T-helper 2 cell treated with Interferon-gamma antibody and Interleukin-4, amounts not matched to agents 5 μg/mL and 100 μg/mL, for 36 hours (primary cell): ENCODE measurements at places on chromosomes 3 and 15.
A peak's percentile ranks its signal among the peaks of the same experiment; 100 is the strongest.

GRCh38 chr3:58357402-58357801 is 24.7 kb downstream of the PXK start:
- H3K36me3 ChIP-seq = peaks cover 11% of the 10 kb centered on the region
- DNase-seq = no peak
- no peaks in the 10 kb centered on the region for H3K27me3 ChIP-seq
- H3K27ac ChIP-seq = peak overlapping the region; percentile 91

- peaks cover 64% of the 10 kb centered on the region for H3K27me3 ChIP-seq
- no peak overlapping the region for H3K27ac ChIP-seq
- H3K4me1 ChIP-seq = peaks cover 29% of the 10 kb centered on the region
- peak overlapping the region; percentile 52 for H3K4me3 ChIP-seq
- H3K36me3 ChIP-seq = no peaks in the 10 kb centered on the region
Observed at GRCh38 chr15:70447928-70448698, 315.2 kb downstream of the UACA start.

DNA sequence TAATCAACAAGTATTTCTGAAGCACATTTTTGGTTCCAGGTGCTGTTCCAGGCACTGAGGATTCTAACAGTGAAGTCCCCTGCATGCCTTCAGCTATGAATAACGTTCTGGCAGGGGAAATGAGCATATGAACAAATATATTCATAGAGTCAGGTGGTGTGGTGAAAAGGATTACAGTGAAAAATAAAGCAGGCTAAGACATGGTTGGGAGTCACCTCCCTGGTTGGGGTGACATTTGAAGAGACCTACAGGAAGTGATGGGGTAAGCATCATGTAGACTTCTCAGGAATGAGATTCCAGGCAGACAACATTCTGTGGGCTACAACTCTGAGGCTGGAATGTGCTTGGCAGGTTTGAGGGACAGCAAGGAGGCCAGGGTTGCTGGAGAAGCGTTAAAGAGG is 15.0 kb downstream of the FRMD4B start:
- no peak overlapping the region for H3K4me3 ChIP-seq
- DNase-seq = no peak
- H3K27ac ChIP-seq = no peak overlapping the region
- H3K4me1 ChIP-seq = peaks cover 18% of the 10 kb centered on the region
- no peaks in the 10 kb centered on the region for H3K36me3 ChIP-seq
- H3K27me3 ChIP-seq = peaks cover 6% of the 10 kb centered on the region

DNA sequence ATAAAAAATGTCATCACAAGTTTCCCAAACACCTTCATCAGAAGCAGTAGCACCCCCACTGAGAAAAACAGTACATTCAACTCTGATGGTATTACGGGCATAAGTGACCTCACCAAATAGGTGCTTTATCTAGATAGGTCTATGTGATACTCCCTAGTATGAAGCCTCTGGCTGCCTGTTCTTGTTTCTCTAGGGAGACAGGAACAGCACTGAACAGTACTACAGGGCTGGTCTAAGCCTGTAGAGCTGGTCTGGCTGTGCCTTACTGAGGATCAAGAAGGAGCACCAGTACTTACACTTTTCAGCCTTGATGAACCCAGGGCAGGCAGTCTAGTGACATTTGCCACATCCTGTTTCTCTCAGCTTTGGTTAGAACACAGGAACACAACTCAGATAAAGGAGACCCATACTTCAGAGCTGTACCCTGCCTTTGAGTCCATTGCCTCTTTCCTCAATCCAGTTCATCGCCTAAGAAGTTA is 35.9 kb downstream of the OXNAD1 start:
- H3K4me3 ChIP-seq = peak overlapping the region; percentile 92
- no peaks in the 10 kb centered on the region for H3K27me3 ChIP-seq
- peak overlapping the region; percentile 92 for H3K27ac ChIP-seq
- H3K36me3 ChIP-seq = peaks cover 86% of the 10 kb centered on the region
- peak; percentile 51 for DNase-seq
- peaks cover 81% of the 10 kb centered on the region for H3K4me1 ChIP-seq

DNA sequence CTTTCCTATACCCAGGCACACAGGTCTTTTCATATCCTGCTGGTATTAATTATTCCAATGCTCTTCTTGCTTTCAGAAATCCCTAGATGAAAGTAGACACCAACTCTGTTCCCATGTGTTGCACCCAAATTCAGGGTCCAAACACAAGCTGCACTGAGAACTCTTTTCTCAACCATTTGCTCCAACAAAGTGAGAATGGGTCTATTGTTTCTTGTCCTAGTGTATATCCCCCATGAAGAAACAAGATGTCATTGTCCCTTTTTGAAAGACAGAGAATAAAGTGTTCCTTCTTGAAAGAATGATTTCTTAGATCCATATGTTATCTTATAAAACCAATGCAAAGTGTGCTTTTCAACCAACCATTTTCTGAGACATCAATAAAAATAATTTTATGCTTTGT is 353.7 kb downstream of the CNTN6 start:
- H3K27me3 ChIP-seq = no peaks in the 10 kb centered on the region
- no peak overlapping the region for H3K4me3 ChIP-seq
- no peak overlapping the region for H3K27ac ChIP-seq
- no peak for DNase-seq

DNA sequence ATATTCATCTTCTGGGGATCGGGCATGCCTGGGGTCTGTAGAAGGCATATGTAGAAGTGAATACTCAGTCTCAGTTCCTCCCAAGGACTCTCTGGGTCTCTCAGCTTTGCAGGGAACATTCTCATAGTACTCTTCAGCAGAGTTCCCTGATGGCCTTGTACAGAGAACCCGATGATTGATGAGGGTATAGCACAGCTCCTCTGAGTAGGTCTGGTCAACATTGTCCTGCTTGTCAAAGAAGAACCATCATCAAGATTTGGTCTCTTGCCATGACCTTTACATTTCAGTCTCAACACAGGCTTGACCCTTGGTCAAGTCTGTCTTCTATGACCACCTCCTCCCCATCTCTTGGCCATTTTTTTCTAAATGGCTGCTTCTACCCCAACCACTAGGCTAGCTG is 9.5 kb downstream of the GCSAM start:
- H3K4me1 ChIP-seq = peaks cover 52% of the 10 kb centered on the region
- H3K4me3 ChIP-seq = no peak overlapping the region
- no peaks in the 10 kb centered on the region for H3K27me3 ChIP-seq
- peaks cover 37% of the 10 kb centered on the region for H3K36me3 ChIP-seq

DNA sequence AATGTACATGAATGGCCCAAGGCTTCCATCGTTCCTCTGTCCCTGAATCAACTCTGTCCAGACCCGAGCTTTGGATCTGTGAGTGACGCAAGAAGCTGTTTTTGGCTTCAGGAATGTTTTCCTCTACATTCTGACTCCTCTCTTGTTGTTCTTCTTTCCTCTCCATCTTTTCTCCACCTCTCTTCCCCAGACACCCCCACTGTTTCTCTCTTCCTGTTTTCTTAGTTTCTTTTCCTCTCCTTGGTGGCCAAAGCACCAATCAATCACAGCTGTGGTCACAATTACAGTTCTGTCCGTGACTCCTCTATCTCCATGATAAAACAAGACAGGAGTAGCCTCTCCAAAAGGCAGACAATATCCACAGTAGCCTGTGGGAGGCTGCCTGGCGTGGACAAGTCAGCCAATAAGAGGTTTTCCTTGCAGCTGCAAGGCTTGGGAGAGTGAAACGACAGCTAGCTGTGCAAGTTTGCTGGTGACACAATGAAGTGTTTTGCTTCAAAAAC is 4.9 kb upstream of the TMEM212 start:
- no peak overlapping the region for H3K27ac ChIP-seq
- H3K27me3 ChIP-seq = peaks cover 39% of the 10 kb centered on the region
- no peaks in the 10 kb centered on the region for H3K36me3 ChIP-seq
- DNase-seq = no peak
- H3K4me3 ChIP-seq = no peak overlapping the region

- H3K27ac ChIP-seq = no peak overlapping the region
- no peak for DNase-seq
- H3K36me3 ChIP-seq = peaks cover 75% of the 10 kb centered on the region
- H3K4me3 ChIP-seq = no peak overlapping the region
- peaks cover 37% of the 10 kb centered on the region for H3K4me1 ChIP-seq
Observed at GRCh38 chr3:105758451-105758850, 110.4 kb downstream of the CBLB start.

GRCh38 chr15:75731248-75732151 is 18.9 kb upstream of the CSPG4 start:
- no peak overlapping the region for H3K27ac ChIP-seq
- H3K4me1 ChIP-seq = peaks cover 6% of the 10 kb centered on the region
- no peak for DNase-seq
- H3K4me3 ChIP-seq = no peak overlapping the region

DNA sequence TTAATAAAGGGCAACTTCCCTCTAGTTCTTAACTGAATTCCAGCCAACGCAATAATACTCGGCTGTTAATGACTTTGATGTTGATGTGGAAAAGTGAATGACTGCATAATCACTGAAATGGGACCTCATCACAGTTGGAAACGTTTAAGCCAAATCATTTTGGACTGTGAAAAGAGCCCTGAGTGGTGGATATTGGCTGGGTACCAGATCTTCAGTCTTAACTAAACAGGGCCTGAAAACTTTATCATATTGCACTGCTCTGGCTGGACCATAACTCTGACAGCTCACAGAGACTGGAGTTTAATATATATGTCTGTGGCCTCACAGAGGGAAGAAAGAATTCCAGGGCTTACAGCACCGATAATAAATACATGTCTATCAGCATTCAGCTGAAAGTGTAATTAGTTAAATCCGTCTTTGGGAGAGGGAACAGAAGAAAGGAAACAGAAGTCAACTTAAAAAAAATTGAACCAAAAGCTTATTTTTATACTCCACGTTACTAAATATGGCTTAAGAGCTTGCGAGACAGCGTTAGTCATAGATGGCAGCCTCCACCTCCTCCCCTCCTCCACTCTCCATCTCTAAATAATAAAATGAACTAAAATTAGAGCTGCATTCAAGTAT is 222.3 kb upstream of the CDIN1 start:
- no peak for DNase-seq
- no peak overlapping the region for H3K27ac ChIP-seq
- H3K4me1 ChIP-seq = no peaks in the 10 kb centered on the region
- H3K27me3 ChIP-seq = no peaks in the 10 kb centered on the region
- no peak overlapping the region for H3K4me3 ChIP-seq
